ENCODE measurements at places on chromosomes 11 and 22.

GRCh38 chr22:30021881-30022619 lies 58.2 kb upstream of the HORMAD2 start:
- DNase-seq: no peak

DNA sequence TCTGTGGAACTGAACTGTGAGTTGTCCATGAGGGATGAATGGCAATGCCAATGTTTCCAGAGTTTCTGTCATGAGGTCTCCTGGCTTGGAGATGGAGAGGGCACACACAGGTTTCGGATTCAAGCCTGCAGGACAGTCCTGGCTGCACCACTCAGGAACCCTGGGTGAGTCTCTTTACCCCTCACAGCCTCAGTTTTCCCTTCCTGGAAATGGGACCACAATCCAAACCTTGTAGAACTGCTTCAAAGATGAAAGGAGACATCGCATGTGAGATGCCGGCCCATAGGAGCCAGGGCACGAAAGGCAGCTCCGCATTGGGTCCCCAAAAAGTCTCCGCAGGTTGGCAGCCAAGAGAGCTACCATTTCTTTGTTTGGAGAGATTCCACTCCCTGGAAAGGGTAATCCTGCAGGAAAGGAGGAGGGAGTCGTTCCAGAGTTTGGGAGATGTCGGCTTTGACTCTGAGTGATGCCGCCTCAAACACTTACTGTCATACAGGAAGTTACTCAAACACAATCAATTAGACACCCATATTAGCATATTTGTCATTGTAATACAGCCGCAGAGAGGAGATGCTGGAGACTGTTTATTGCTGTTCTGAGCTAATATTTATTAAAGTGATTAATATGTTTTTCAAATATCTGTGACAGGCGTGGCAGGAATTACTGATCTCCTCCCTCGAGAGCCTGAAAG lies 318.3 kb downstream of the MN1 start:
- DNase-seq: no peak

GRCh38 chr11:88194990-88195389 lies 19.7 kb upstream of the RAB38 start:
- DNase-seq: no peak

DNA sequence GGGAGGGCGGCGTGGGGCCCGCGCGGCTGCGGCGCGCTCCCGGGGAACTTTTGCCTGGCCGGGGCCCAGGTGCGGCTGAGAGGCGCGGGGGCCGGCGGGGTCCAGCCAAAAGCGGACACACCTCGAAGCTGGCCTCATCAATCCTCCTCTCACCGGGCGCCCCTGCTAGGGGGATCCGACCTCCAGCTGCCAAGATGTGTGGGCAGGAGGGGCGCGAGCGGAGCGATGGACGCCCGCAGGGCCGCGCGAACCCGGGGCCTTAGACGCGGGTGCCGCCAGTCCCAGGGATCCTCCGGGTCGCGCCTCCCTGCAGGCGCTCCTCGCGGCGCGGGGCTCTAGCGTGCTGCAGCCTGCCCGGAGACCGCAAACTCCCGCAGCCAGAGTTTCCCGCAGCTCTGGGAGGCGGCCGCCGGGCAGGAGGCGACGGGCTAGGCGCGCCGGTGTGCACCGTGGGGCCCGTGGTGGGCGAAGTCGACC lies 785 bp downstream of the IGSF9B start:
- no peak for DNase-seq

- no peak for DNase-seq
Measured at GRCh38 chr22:31179345-31179744, 19.4 kb downstream of the RNF185 start.

GRCh38 chr11:62147545-62147944 lies 23.7 kb downstream of the INCENP start:
- DNase-seq: no peak

DNA sequence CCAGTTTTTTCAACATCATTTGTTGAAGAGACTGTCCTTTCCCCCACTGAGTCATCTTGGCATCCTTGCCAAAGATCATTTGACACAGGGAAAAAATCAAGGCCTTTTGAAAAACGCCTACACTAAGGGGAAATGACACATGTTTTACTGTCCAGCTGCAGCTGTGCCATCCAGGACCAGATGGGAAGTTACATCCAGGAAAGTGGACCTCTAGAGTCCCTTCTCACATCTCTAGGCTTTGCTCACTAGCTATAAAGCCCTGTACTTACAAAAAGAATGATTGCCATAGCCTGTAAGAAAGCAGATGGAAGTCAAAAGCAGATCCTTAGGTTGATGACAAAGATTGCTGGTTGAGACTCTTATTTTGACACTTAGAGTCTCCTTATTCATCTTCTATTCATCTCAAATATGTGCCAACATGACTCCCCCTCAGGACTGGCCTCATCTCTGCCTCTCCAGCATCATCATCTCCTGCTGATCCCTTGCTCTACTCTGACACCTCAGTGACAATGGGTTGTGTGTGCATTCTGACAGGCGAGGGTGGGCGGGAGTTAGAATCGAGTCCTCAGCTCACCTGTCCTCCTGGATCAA lies 22.8 kb downstream of the OSBP2 start:
- DNase-seq: no peak

GRCh38 chr22:48824712-48825651 lies 1002.7 kb downstream of the BRD1 start:
- peak; percentile 14 for DNase-seq

DNA sequence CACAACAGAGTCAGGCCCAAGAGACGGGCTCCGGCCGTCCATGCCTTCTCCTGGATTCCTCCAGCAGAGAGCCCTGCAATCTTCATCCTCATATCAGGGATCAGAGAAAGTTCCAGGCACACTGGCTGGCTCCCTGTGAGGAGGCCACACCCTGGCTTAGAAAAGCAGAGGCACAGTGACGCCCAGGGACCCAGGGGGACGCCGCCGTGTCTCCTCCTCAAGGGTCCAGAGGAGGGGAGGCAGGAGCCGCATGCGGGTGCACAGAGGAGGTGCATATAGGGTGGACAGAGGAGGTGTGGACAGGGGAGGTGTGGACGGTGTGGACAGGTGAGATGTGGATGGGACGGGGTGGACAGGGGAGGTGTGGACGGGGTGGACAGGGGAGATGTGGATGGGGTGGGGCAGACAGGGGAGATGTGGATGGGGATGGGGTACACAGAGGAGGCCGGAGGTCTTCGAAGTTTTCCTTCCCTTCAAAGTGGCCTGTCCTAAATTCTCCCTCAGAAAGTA lies 1521.9 kb downstream of the BRD1 start:
- DNase-seq: no peak

GRCh38 chr11:70467201-70468085 lies 69.1 kb downstream of the CTTN start:
- peak; percentile 55 for DNase-seq

- peak; percentile 5 for DNase-seq
Measured at GRCh38 chr11:105610871-105611571, 1.1 kb downstream of the GRIA4 start.

DNA sequence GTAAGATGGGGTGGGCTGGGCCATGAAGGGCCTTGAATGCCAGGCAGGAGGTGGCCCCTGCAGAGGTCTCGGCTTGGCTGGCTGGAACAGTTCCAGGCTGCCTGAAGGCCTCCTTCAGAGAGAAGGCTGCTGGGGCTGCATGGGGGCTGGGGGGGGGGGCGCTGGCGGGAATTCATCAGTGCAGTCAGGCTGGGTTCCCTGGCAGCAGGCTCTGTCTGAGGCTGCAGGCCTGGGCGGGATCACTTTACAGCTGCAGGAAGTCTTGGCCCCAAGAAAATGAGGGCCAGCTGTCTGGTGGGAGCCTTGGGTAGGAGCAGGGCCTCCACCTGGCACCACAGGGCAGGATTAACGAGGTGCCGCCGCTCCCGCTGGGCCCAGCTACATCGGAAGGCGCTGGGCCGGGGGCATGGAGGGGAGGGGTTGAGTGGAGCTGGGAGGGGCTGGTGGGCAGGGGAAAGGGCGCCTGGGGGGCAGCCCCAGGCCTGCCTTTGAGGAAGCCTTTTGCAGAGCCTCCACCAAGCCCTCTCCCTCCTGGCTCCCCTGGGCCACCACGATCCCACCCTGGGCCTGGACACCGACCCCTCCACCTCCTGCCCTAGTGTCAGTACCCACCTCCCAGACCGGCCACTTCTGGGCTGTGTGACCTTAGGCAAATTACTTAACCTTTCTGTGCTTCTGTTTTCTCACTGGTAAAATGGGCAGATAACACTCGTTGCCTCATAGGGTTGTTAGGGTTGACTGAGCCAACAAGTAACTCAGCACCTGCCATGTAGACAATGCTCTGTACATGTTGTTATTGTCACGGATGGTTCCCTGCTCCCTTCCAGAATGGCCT lies 31.0 kb upstream of the HMOX1 start:
- DNase-seq: no peak

GRCh38 chr11:102799681-102800340 lies 1.9 kb upstream of the MMP1 start:
- no peak for DNase-seq

GRCh38 chr11:95088946-95089619 lies 563 bp upstream of the ENDOD1 start:
- DNase-seq: no peak

DNA sequence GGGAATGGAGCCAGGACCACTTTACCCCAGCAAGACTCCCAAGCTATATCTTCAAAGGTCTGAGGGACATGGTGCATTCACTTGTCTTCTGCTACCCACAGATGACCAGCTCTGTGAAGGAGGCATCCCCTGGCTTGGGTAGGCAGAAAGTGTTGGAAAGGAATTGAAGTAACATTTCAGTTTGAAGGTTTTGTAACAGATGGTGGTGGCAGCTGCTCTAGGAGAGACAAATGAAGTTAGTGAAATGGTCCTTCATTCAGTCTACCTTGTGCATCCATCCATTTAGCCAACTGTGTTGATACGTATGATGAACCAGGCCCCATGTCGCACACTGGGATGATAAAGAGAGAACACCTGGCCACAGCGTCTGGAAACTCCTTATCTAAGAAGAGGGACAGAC lies 140.5 kb downstream of the COMMD9 start:
- DNase-seq: no peak

DNA sequence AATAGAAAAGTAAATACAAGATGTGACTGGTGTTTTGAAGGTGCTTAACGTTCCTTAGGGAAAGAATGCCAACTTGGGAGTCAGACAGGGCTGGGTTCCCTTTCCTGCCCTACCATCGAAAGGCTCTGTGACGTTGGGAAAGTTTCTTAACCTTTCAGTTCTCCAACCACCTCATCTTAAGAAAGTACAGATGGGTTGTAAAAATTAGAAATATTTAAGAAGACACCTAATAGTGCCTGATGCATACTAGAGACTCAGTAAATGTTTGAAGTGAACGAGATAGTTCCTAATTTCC lies 1.1 kb downstream of the GTPBP1 start:
- DNase-seq: no peak

- DNase-seq: no peak
Measured at GRCh38 chr11:22169833-22170232, 23.1 kb upstream of the ANO5 start.

GRCh38 chr11:43282607-43283440 lies 29.0 kb upstream of the API5 start:
- DNase-seq: no peak

DNA sequence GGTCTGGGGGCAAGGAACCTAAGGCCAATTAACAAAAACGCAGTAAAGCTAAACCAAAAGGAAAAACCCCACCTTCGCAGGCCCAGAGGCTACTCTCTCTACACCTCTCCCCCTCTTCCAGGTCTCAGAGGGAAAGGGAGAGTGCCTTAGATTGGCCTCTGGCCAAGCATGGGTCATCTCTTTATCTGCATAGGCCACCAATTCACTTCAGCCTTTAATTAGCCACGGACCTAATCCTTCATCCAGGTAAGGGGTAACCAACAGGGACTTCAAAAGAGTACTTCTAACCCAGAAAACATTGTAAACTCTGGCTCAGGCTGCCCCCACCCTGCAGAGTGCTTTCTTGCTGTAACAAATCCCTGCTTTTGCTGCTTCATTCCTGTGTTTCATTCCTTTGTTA lies 9.4 kb downstream of the VSTM5 start:
- DNase-seq: no peak

DNA sequence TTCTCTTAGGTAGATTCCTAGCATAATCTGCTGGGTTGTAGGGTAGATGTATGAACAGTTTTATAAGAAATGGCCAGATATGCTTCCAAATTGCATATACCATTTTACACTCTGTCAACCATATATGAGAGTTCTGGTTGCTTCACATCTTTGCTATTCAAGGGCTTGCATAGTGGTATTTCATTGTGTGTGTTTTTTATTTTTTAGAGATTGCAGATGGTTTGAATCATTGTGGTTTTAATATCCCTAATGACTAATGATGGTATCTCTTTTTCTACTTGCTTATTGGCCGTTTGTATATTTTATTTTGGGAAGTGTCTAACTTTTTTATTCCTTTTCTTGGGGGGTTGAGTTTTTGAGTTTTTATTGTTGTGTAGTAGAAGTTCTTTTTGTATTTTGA lies 26.9 kb downstream of the RNF214 start:
- DNase-seq: no peak

DNA sequence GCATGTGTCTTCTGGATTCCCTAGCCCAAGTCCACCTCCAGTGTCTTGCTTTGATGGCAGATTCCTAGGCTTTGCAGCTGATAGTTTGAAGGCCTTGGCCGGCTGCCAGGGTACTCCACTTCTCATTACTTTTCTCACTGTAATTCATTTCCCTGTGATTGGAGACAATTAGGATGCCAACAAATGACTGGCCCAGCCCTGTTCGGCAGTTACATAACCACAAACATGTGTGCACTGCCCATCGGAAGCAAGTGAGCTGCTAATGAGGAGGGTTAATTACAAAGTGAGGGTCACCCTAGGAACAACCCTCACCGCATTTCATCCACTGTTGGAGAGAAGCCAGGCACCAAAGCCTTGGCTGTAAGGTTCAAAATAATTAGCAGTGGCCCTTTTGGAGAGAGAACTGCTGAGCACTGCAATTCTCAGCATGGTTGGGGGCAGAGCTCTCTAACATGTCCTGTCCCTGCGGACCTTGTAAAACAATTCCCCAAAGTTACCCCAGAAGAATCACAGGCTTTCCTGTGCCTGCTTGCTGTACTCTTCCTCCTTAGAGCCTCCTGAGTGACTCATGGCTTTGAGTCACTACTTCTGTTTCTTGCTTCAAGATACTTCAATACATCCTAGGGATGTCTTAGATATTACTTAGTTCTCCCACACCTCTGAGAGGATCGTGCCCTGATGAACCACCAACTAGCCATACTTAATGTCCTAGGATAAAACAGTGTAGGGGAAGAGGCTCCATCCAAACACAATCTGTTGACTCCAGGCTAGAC lies 109.7 kb upstream of the GALNT18 start:
- DNase-seq: no peak

GRCh38 chr22:36831206-36831605 lies 14.4 kb upstream of the PVALB start:
- no peak for DNase-seq
